ENCODE measurements at places on chromosomes 13 and 19.

DNA sequence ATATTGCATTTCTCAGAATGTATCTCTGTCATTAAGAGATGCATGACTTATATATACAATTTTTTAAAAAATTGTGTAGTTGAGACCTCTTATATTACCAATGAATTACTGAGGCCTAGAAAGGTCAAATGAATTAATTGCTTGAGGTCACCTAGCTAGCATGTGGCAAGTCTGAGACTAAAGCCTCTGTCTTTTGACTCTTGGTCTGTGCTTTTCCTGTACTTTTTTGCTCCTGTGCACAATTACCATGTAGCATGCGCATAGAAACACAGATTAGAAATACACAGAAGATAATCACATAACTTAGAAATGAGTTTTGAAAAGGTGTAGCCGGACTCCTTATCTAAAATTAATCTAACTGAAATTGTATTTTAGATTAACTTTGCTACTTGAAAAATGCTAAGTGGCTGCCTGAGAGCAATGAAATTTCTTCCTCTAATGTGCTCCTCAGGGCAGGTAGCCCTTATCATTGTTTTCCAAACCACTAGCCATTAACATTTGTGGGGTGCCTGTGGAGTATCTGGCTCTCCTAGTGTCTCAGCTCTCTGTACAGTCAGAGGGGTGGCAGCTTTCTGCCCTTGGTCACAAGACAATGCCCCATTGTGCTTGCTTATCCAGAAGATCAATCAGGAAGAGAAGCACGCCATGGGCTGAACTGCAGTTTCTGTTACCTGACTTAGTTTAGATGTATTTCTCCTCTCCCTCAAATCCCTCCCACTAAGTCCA lies 119.6 kb downstream of the RFC3 start:
- no peak for DNase-seq

DNA sequence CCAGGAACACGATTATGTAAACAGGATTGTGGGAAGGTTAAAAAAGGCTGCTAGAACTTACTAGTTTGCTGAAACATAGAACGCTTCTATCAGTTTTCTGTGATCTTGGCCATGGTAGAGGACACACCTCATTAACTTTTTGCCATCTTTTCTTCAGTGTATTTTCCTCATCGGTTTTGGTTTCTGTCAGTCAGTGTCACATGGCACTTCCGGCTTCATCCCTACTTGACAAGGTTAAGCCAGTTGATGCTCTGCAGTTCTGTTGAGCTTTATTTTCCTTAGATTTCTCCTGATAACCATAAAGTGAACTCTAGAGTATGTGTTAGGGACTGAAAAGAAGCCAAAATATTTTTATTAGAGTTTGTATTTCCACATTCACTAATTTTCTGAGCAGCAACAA lies 147.5 kb downstream of the NDFIP2 start:
- DNase-seq = no peak

GRCh38 chr13:35984776-35985453 lies 146.3 kb downstream of the DCLK1 start:
- no peak for DNase-seq

DNA sequence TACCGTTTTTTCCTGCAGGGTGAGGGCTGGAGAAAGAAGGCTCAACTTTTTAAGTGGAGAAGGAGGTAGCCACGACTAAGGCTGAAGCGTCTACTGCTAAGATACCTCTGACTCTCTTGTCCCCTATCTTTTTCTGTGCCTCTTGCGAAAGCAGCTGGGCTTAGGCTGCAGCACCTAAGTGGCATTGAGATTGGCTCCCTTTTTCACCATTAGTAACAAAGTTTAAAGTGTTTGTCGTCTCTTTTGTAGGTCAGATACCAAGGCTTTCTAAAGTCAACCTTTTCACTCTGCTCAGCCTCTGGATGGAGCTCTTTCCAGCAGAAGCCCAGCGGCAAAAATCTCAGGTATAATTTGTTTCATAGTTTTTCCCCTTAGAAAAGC lies 887 bp downstream of the CDADC1 start:
- peak; percentile 17 for DNase-seq

- DNase-seq = no peak
Measured at GRCh38 chr19:39531834-39532232, 819 bp downstream of the EID2B start.

DNA sequence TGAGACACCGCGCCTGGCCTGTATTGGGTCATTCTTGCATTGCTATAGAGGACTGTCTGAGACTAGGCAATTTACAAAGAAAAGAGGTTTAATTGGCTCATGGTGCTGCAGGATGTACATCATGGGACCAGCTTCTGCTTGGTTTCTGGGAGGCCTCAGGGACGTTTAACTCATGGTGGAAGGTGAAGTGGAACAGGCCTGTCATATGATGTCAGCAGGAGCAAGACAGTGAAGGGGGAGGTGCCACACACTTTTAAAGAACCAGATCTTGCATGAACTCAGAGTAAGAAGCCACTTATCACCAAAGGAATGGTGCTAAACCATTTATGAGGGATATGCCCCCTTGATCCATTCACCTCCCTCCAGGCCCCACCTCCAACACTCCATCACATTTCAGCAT lies 18.7 kb downstream of the CARD8 start:
- DNase-seq = no peak

DNA sequence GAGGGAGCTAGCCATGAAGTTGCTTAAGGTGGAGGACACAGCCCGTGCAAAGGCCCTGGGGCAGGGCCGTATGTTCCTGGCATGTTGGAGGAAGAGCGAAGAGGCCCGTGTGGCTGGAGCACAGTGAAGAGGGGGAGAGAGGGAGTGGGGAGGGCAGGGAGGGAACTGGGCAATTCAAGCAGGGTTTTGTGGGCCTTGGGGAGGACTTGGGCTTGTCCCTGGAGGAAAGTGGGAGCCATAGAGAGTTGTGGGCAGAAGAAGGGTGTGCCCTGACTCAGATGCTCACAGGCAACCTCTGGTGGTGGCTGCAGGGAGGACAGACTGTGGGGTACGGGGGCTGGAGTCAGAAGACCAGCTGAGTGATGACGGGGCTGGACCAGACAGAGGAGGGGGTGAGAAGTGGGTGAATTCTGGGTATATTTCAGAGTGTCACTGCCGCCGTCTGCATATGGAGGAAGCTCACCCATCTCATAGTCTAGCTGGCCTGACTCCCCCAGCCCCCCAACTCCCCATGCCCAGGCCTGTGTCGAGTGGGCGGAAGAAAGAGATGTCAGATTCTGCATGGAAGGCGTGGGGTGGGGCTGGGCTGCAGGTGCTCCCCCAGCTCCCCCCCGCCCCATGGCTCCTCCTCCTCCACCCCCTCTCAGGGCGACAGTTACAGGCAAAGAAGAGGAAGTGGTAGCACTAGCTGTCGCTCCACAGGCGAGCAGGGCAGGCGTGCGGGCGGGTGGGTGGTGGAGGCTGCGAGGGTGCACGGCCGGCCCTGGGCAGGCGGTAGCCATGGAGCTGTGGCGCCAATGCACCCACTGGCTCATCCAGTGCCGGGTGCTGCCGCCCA lies at the start of gene VAV1:
Gene VAV1, plus strand, starts transcription at position 681 of the 838 bp plus-strand sequence. Its CDS starts 100 bp downstream, at position 781.
- peak; percentile 83 for DNase-seq

DNA sequence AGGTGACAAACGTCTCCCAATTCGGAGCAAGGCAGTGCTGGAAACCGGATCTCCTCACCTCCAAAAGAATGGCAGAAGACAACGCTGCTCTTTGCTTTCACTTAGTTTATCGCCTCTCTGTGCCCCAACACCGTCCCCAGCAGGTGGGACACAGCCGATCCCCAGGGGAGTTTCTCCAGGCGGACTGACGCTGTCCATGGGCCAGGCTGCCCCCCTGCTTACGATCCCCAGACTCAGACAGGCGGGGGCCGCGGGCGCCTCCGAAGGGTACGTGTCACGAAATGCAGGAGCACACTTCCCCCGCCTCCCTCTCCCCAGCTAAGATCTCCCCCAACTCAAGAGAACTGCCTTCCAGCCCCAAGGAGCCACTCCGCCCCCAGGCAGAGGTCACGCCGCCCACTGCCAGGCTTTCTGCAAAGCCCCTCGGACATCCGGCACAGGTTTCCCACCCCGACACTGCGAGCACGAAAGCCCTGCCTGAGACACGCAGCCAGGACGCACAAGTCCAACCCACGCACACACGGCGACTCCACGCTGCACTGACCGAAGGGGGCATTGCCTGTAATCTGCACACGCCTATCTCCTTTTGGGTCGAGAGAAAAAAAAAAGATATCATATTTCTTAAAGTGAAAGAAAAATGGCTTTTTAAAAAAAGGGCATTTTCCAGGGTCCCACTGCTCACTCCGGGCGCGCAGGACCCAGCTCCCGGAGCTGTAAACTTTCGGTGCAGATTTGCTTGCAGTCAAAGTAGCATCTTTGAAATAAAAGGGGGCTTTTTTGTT lies 2.0 kb downstream of the SPRY2 start:
- peak; percentile 34 for DNase-seq

- DNase-seq = no peak
Measured at GRCh38 chr19:17340871-17341357, 3.6 kb downstream of the GTPBP3 start.

GRCh38 chr13:30257468-30258099 lies 49.8 kb downstream of the KATNAL1 start:
- DNase-seq = no peak

- no peak for DNase-seq
Measured at GRCh38 chr13:87172166-87172835, 498.9 kb upstream of the SLITRK5 start.

- DNase-seq = no peak
Measured at GRCh38 chr19:38337360-38337653, 1.7 kb downstream of the CATSPERG start.

DNA sequence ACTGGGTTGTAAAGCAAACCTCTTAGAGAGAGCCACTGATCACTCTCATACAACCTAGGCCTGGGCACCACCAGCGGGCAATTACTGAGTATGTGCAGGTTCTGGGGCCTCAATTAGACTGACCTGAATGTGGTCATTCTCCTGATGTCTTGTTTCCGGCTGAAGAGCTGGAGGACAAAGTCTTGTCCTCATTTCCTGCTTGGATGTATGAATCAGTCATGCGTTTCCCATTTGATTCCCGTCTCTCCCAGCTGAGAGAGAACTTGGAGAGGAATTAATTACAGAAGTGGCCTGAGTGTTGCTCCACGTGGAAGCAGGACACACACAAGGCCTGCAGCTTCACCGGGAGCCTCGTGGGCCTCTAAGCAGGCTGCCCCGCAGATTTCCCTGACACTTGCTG lies 799.3 kb upstream of the ARGLU1 start:
- DNase-seq = no peak

- no peak for DNase-seq
Measured at GRCh38 chr13:91146601-91147000, 200.9 kb upstream of the MIR17HG start.
